Smooth muscle cell of the brain vasculature (primary cell): ENCODE measurements at places on chromosomes 2 and 18.

DNA sequence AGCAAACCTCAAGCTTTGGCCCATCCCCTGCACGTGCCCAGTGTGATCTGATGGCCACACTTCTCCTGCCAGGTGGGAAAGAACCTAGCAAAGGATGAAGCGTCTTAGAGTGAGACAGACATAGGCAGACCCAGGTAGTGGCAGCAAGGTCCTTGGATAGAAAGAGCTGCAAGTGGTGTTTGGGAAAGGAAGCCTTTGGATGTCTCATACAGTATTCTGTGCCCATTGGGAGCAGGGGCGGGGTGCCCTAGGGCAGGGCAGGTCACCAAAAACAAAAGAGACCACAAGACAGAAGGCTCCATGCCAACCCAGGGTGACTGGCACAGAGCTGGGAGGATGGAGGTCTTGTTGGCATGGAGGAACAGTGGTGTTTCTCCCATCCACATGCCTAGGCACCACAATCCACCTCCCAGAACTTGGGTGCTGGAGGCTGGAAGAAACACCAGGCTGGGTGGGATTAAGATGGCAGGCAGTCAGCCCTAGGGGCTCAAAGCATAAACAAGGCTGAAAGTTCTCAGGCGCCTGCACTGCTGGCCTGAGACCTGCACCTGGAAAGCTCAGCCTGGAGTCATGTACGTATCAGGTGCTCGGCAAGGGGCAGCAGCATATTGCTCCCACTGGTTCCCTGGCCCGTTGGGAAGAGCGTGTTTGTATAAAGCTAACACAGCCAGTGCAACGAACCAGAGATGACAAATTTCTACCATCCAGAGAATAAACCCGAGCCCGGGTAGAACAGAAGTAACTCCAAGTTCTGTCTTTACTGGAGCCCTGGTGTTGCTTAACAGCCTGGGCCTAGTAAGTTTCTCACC, 52.9 kb downstream of the CRACDL start:
- no peak for DNase-seq

- no peak for DNase-seq
Measured at GRCh38 chr2:53170466-53170865, 597.1 kb upstream of the CHAC2 start.

GRCh38 chr18:37871561-37871960, 306.0 kb upstream of the CELF4 start:
- DNase-seq: no peak

GRCh38 chr2:179447839-179448447, 183.3 kb upstream of the SESTD1 start:
- DNase-seq: no peak

- no peak for DNase-seq
Measured at GRCh38 chr2:197147942-197148341, 162.6 kb downstream of the ANKRD44 start.

- peak; percentile 6 for DNase-seq
Measured at GRCh38 chr2:181573140-181573736, 83.7 kb downstream of the CERKL start.

- no peak for DNase-seq
Measured at GRCh38 chr18:58813561-58814225, 51.0 kb upstream of the ZNF532 start.

- no peak for DNase-seq
Measured at GRCh38 chr18:74944676-74945075, 264.3 kb downstream of the PTGR3 start.

DNA sequence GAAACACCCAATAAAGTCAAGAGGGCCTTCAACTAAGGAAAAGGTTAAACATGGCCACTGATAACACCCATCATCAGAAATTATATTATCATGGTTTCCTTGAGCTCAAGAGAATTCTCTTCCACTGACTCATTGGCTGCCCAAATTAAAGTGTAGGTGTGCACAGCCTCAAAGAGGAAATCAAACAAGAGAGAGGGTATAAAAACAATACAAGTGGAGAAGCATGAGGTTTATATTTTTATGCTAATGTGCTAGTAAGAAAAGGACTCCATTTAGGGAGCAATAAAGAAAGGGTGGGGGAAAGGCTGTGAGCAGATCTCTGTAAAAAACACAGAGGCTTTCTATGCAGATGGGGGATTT, 168.8 kb upstream of the VRK2 start:
- no peak for DNase-seq
